ENCODE measurements at places on chromosomes 1 and 21.

DNA sequence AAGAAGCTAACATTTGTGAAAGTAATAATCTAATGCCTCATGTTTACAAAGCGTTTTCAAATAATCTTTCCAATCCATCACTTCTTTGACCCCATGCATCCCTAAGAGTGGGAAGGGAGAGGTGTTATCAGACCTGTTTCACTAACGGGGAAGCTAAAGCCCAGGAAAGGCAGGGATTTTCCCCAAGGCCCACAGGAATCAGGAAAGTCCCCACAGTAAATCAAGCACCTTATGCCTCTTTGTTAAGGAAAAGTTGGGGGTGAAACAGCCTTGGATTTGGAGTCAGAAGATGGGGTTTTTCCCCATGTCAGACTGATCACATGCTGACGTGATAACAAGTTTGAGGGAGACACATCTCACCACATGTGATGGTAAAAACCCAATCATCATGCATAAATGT is 20.0 kb upstream of the ANGPTL7 start:
- no peaks in the 10 kb centered on the region for H3K4me1 ChIP-seq
- no peaks in the 10 kb centered on the region for H3K36me3 ChIP-seq
- no peaks in the 10 kb centered on the region for H3K27me3 ChIP-seq
- H3K4me3 ChIP-seq = no peak overlapping the region
- no peak for DNase-seq

DNA sequence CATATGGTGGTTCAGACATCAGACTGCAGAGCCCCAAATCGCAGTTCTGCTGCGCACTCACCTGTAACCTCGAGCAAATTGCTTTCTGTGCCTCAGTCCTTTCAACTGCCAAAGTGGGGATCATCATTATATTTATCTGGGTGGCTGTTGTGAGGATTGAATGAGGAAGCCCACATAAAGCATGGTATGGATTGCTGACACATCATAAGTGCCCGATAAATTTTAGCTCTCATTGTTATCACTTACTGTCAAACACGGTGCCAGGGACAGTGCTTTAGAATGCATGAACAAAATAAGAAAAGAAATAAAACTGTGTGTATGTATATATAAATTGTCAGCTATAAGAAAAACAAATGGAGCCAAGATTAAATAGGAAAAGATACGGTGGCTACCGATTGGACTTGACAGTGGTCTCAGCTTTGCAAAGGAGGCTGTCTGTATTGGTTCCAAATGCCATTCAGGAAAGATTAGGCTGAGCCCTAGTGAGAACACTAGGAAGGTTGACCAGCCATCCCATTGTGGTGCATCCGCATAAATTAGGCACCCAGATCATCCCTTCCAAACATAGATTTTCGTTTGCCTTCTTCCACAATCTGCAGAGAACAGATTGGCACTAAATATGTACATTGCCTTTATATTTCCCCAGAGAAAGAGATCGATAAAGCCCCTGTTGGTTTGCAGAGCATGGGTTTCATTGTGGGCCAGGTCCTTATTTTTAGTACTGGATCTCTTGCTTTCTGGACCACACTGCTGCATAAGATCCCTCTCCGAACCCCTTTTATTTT is 91.8 kb upstream of the KAZN start:
- no peak overlapping the region for H3K27ac ChIP-seq
- no peaks in the 10 kb centered on the region for H3K36me3 ChIP-seq
- H3K4me1 ChIP-seq = no peaks in the 10 kb centered on the region
- H3K4me3 ChIP-seq = no peak overlapping the region

DNA sequence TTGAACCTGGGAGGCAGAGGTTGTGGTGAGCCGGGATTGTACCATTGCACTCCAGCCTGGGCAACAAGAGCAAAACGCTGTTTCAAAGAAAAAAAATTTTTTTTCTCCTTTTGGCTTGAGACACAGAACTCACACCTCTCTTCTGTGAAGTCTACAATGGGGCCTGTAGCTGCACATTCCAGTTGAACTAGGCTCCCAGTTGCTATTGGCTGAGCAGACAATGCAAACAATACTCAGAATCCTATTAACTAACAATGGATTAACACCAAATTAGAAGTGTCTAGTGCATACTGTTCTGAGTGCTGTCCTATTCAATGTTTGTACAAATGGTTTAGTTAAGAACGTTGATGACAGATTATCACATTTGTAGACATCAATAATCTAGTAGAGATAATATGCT is 17.6 kb upstream of the MCL1 start:
- H3K27ac ChIP-seq = no peak overlapping the region
- H3K27me3 ChIP-seq = no peaks in the 10 kb centered on the region
- H3K4me3 ChIP-seq = no peak overlapping the region
- no peaks in the 10 kb centered on the region for H3K36me3 ChIP-seq
- DNase-seq = no peak
- H3K4me1 ChIP-seq = no peaks in the 10 kb centered on the region

GRCh38 chr21:34274001-34274400 is 89.8 kb upstream of the KCNE2 start:
- no peak overlapping the region for H3K4me3 ChIP-seq
- H3K36me3 ChIP-seq = no peaks in the 10 kb centered on the region
- H3K4me1 ChIP-seq = no peaks in the 10 kb centered on the region
- H3K27me3 ChIP-seq = peaks cover 7% of the 10 kb centered on the region
- DNase-seq = no peak
- no peak overlapping the region for H3K27ac ChIP-seq

- DNase-seq = no peak
- no peaks in the 10 kb centered on the region for H3K27me3 ChIP-seq
- peaks cover 74% of the 10 kb centered on the region for H3K36me3 ChIP-seq
- H3K4me1 ChIP-seq = no peaks in the 10 kb centered on the region
These were observed 18.7 kb upstream of the ST3GAL3 start for GRCh38 chr1:43688594-43689000.

GRCh38 chr1:7448986-7449385 is 322.1 kb upstream of the VAMP3 start:
- H3K4me1 ChIP-seq = no peaks in the 10 kb centered on the region
- H3K36me3 ChIP-seq = no peaks in the 10 kb centered on the region
- H3K4me3 ChIP-seq = no peak overlapping the region
- DNase-seq = no peak
- no peak overlapping the region for H3K27ac ChIP-seq

GRCh38 chr1:115262886-115263285 is 75.2 kb downstream of the NGF start:
- H3K27ac ChIP-seq = no peak overlapping the region
- H3K27me3 ChIP-seq = no peaks in the 10 kb centered on the region
- no peak overlapping the region for H3K4me3 ChIP-seq
- H3K4me1 ChIP-seq = no peaks in the 10 kb centered on the region
- H3K36me3 ChIP-seq = no peaks in the 10 kb centered on the region

- H3K4me3 ChIP-seq = no peak overlapping the region
- H3K4me1 ChIP-seq = peaks cover 61% of the 10 kb centered on the region
- no peak for DNase-seq
- H3K27me3 ChIP-seq = no peaks in the 10 kb centered on the region
- no peaks in the 10 kb centered on the region for H3K36me3 ChIP-seq
These were observed 19.5 kb downstream of the USP25 start for GRCh38 chr21:15749082-15749860.

DNA sequence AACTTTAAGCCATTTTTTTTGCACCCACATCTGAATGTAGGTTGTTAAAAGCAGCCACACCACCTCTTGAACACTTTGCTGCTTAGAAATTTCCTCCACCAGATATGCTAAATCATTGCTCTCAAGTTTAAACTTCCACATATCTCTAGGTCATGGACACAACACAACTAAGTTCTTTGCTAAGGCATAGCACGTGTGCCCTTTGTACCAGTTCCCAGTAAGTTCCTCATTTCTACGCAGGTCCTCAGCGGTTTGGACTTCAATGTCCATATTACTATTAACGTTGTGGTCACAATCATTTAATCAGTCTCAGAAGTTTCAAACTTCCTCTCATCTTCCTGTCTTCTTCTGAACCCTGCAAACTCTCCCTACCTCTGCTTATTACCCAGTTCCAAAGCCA is 661.6 kb upstream of the PKN2 start:
- H3K27me3 ChIP-seq = no peaks in the 10 kb centered on the region
- DNase-seq = no peak
- no peaks in the 10 kb centered on the region for H3K4me1 ChIP-seq
- no peak overlapping the region for H3K4me3 ChIP-seq
- no peaks in the 10 kb centered on the region for H3K36me3 ChIP-seq

GRCh38 chr1:115428256-115428655 is 90.2 kb upstream of the NGF start:
- no peak overlapping the region for H3K27ac ChIP-seq
- H3K36me3 ChIP-seq = no peaks in the 10 kb centered on the region
- no peak overlapping the region for H3K4me3 ChIP-seq
- H3K27me3 ChIP-seq = no peaks in the 10 kb centered on the region

- H3K4me1 ChIP-seq = no peaks in the 10 kb centered on the region
- H3K36me3 ChIP-seq = no peaks in the 10 kb centered on the region
- no peak for DNase-seq
- H3K27ac ChIP-seq = no peak overlapping the region
- no peak overlapping the region for H3K4me3 ChIP-seq
These were observed 675.1 kb upstream of the CXADR start for GRCh38 chr21:16837721-16838120.

DNA sequence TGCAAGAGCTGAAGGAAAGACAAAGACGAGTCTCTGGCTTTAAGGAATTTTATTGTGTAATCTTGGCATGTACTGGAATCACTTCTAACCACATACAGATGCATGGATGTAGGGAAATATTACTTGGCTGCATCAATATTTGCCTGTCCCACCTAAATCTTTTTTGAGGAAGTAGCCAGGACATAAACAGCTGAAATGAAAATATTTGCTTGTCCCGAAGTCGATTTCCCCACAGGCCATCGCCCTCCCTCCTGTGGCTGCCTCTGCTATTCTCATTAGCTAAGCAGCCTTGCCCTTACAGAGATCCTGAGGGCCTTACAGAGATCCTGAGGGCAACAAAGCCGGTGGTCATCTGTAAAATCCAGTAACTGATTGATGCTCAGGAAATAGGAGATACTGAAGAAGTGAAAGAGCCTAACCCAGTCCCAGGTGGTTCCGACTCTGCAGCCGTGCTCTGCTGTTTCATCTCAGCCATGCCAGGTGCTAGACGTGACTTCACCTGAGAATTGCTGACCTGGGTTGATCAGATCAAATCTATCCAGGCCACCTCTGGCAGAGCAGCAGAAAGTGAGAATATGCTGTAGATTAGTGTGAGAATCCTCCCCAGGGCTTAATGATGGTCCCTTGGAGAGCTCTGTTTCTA is 25.5 kb downstream of the MAN1C1 start:
- peaks cover 64% of the 10 kb centered on the region for H3K4me1 ChIP-seq
- DNase-seq = peak; percentile 56
- H3K4me3 ChIP-seq = peak overlapping the region; percentile 51
- H3K27ac ChIP-seq = peak overlapping the region; percentile 22
- H3K27me3 ChIP-seq = no peaks in the 10 kb centered on the region

DNA sequence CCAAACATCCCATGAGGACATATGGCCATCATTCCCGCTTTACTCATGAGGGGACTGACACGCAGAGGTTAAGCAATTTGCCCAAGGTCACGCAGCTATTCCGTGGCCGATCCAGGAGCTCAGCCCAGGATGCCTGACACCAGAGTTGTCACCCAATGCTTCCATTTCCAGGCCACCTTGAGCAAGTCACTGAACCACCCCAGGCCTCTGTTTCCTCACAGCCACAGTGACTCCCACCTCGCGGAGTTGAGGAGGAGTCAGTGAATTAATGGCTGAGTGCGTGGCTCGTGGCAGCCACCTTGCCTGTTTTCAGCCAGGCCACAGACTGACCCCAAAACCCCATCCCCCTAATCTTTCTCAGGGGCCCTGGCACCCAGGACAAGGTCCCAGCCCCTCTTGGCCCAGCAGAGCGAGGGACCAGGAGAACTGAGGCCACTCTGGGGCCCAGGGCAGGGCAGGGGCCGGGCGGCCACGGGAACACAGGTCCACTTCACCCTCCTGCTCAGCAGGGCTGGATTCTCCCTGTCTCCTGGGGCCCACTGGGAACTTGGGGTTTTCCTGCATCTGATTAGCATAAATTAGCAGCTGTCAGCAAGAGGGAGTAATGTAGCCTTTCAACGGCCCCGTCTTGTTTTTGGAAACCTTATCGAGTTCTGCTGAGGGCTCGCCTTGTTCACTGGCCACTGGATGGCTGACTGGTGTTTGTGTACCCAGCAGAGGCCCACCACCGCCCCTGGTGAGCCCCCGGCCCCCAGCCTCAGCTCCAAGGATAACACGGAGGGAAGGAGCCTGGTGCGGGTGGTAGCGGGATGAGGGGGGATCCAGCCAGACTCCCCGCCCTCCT is 19.7 kb upstream of the LAPTM5 start:
- H3K4me1 ChIP-seq = peaks cover 10% of the 10 kb centered on the region
- no peak for DNase-seq
- no peak overlapping the region for H3K4me3 ChIP-seq
- H3K27me3 ChIP-seq = no peaks in the 10 kb centered on the region
- H3K27ac ChIP-seq = peak overlapping the region; percentile 68
- no peaks in the 10 kb centered on the region for H3K36me3 ChIP-seq

- no peak overlapping the region for H3K27ac ChIP-seq
- H3K36me3 ChIP-seq = no peaks in the 10 kb centered on the region
- no peaks in the 10 kb centered on the region for H3K4me1 ChIP-seq
- H3K27me3 ChIP-seq = no peaks in the 10 kb centered on the region
- DNase-seq = no peak
These were observed 68.5 kb downstream of the GPATCH2 start for GRCh38 chr1:217562229-217562878.

GRCh38 chr21:39150877-39151276 is 32.4 kb downstream of the PSMG1 start:
- no peak overlapping the region for H3K4me3 ChIP-seq
- no peaks in the 10 kb centered on the region for H3K4me1 ChIP-seq
- no peak overlapping the region for H3K27ac ChIP-seq
- no peak for DNase-seq
- H3K36me3 ChIP-seq = no peaks in the 10 kb centered on the region
- no peaks in the 10 kb centered on the region for H3K27me3 ChIP-seq

GRCh38 chr1:224623743-224624333 is 7.7 kb downstream of the CNIH3 start:
- peak overlapping the region; percentile 77 for H3K27ac ChIP-seq
- peak; percentile 89 for DNase-seq
- H3K4me1 ChIP-seq = peaks cover 29% of the 10 kb centered on the region
- H3K4me3 ChIP-seq = peak overlapping the region; percentile 44

DNA sequence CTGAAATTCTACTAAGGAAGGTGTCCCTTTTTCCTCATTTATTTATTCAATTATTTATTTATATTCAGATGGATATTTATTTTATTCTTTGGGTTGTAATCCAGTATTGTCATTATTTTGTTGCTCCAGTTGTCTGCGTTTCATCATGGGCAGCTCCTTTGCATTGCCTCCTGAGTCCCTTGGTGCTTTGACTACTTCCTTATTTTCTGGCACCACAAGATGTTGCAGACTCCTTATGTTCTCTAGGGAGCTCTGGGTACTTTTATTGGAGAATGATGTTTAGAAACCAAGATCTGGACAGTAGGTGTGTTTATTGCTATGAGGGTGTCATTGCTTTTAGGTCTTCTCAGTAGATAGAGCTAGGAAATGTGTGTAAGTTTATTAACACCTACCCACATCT is 59.9 kb upstream of the ERRFI1 start:
- no peaks in the 10 kb centered on the region for H3K4me1 ChIP-seq
- no peaks in the 10 kb centered on the region for H3K36me3 ChIP-seq
- no peak overlapping the region for H3K27ac ChIP-seq
- DNase-seq = no peak
- no peak overlapping the region for H3K4me3 ChIP-seq

All from CD8-positive, alpha-beta memory T cell (primary cell).